Calu3 (cell line): ENCODE measurements at places on chromosomes 1 and 21.

DNA sequence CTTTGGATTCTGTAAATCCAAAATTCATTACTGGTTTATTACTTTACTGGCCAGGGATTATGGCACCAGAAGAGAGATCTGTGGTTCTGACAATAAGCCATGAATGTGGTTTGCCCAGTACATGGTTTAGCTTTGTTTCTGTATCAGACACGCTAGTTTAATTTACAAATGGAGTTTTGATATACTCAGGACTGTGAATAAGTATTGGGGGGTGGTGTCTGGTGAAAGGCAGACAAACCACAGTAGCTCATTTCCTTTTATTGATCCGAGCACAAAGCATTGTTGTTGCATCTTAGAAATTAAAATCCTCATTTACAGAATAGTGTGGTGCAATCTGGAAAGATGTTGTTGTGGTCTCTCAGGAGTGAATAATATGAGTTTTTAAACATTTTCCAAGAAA lies 96.0 kb downstream of the ST6GALNAC3 start:
- no peak for DNase-seq

- no peak for DNase-seq
These were observed 34.4 kb downstream of the ADCY10 start for GRCh38 chr1:167879508-167879907.

GRCh38 chr1:218880484-218881060 lies 293.1 kb upstream of the LYPLAL1 start:
- DNase-seq: no peak

DNA sequence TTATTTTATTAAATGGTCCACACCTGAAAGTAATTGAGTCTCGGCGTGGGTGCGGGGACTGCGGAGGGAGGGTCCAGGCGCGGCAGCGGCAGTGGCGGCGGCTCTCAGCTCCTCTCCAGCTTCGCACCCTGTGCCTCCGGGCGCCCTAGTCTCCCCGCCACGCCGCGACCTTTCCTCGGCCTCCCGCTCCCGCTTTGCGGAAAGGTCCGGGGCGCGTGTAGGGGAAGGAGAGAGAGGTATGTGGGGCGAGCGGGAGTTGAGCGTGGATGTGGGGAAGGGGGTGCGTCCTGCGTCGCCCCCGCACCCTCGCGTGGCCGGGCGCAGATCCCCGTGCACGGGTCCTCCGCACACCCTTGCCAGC lies 13.4 kb upstream of the ALX3 start:
- DNase-seq: no peak
